Kidney (tissue), 22 donors: ENCODE measurements at places on chromosomes 12 and 14. TPM values are rescaled to one million over a fixed set of nuclear protein-coding genes. Genes with fewer than 3 reads are reported as not detected.
A peak's percentile ranks its signal among the peaks of the same experiment; 100 is the strongest.

DNA sequence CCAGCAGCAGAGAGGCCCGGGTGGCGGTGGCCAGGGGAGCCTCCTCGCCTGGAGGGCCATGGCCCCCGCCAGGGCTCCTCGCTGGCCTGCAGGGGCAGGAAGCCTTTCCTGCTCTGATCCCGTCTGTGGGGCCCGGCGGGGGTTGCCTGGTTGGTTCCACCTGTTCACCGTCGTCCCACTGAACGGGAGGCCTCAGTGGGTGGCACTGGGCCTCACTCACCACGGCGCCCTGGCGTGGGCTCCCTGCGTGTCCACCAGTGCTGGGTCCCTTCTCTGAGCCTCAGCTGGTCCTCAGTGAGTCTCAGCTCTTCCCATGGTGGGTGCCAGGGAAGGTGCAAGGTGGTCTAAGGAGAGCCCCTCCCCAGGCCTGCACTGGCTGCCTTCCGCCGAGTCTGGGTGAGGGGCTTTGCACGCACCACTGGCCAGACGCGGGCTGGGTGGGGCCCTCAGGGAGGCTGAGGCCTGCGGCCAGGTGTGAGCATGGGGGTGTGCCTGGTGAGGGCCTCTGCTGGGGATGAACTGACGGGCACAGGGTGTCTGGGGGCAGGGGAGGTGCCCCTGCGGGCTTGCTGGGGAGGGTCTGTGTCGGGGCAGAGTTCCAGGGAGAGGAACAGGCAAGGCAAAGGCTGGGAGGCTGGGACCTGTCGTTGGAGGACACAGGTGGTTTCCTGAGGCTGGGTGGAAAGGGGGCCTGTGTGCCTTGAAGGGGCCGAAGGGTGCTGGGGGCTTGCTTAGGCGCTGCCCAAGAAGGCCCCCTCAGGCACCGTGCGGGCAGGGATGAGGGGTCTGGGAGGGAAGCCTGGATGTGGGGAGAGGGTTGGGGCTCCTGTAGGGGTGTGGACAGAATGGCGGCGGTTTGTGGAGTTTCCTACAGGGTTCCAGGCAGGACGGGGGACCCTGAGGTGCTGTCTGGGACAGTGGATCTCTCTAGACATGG, 339.8 kb downstream of the TMEM121 start:
- DNase-seq = peak; percentile 57

DNA sequence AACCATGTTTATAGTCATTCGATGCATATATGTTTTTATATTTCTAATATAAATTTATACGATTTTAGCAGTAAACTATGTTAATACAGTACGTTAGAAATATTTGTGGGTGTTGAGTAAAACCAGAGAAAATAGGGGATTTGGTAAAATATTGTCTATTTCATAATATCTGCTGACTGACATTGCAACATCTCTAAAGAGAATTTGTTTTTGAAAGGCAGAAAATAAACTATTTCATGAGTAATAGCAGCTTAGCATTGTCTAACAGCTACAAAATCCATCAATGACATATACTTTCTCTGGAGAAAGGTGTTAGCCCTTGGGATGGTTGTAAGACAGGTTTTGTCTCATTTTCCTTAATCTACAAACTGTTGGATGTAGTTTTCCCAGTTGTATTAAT, 144.9 kb downstream of the PDE3A start:
- DNase-seq = no peak

Gene RNF212B
- 2.8 TPM for polyA plus RNA-seq

Gene WNT1
- polyA plus RNA-seq = not detected

Gene PHC1
- 12.5 TPM for polyA plus RNA-seq

- no peak for DNase-seq
Measured at GRCh38 chr12:74286254-74286653, 251.4 kb upstream of the ATXN7L3B start.

Gene TRAF3
- 5.2 TPM for polyA plus RNA-seq

GRCh38 chr12:12626471-12626870, 14.8 kb downstream of the CREBL2 start:
- DNase-seq = no peak

DNA sequence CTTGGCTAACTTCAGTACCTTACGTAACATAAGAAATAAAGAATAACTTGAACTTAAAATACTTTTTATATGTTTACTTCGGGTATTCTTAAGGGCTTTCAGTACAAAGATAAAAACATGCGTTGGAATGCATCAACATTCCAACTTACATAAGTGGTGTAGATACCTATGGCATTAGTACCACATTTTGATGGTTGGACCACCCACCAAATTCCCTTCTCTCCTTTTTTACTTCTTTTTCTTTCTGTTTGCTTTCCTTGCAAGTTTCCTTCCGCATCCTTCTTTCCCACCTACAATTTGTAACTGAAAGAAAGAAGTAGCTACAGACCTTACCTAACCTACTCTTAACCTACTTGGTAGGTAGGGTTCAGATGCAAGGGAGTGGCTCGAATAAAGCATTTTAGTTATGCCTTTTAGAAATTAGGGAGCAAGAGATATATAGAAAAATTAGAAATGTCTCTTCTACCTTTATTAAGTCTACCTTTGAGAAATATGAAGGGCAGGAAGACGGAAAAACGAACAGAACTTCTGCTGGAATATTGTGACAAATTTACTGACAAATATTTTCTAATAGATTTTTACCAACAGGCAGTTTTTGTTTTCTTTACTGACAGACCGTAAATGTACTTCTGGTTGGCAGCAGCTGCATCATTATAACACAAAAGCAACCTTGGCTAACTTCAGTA, 2.1 kb upstream of the ARHGAP5 start:
- peak; percentile 14 for DNase-seq

- no peak for DNase-seq
Measured at GRCh38 chr14:68497011-68497410, 295.9 kb downstream of the ZFP36L1 start.

Gene FBRSL1
- 23.8 TPM for polyA plus RNA-seq

DNA sequence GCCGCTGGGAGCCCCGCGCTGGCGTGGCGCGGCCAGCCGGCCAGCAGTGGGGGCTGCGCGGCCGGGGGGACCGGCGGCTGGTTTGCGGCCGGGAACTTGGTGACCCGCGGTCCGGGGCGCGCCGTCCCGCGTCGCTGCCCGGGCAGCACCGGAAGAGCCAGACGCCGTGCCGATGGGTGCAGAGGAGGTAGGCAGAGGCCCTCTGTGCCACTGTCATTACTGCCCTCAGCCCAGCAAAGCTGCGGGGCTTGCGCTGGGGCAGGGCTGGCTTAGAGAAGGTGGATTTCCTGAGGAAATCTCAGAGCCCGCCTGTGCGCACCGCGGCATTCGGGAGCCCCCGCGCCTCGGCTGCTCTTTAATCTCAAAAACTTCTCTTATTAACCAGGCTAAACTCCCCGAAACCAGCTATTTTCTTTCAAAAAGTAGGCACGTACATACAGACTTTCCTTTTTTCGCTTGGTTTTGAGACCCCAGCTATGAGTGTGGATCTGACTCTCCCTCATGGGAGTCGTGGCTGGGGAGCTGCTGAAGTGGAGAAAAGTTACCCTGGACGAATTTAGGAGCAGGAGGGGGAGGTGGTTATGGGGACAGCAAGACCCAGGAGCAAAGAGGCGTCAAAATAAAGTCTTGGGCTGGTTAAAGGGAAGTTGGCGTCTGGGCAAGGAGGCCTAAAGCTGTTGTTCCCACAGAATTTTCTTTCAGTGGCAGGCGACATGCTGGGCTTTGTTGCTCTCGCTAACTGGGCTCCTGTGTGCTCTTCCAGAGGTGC, 802 bp downstream of the SUSD6 start:
- peak; percentile 52 for DNase-seq

Gene MYF6
- not detected for polyA plus RNA-seq

DNA sequence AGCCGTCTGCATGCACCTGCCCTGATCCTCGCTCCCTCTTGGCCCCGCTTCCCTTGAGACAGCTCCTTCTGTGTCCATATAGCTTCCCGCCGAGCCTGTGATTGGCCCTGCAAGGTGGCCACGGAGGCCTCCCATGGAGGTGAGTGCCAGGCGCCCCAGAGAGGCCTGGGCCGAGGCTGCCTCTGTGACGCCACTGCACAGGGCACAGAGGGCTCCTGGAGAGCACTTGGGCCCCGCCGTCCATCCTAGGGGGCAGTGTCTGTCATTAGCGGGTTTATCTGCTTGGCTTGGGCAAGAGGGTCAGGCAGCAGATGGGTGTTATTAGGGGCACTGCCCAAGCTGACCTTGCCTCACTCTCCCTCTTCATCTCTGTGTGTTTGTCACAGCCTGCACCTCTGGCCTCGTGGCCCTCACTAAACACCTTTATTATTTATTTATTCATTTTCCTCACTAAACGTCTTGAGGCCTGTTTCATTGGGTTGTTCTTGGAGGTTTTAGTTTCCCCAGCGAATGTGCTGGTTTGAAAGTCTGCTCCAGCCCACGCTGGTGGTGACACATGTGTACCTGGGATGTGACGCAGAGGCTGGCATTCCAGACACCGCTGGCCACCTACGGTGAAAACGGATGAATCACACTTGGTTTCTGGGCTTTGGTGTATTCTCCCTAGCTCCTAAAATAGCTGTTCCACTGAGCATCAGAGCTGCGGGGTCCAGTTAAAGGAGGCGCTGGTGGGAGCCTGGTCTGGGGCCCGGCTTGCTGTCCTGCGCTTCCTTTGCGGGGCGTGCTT, 5.9 kb downstream of the ZFYVE21 start:
- no peak for DNase-seq

DNA sequence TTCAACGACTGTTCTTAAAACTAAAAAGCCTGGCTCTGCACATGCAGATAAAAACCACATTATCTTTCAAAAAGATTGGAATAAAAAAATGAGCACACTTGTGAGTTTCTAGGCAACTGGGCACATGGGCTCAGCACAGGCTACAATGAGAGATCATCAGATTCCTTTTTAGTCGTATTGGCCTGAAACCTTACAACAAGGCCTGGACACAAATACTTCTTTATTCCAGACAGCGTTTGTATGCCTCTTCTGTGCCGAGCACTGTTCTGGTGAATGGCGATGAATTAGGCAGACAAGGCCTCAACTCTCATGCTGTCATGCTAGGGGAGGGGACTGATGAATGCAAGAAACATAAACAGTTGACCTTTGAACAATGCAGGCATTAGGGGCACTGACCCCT, 463.0 kb downstream of the AACS start:
- DNase-seq = no peak

DNA sequence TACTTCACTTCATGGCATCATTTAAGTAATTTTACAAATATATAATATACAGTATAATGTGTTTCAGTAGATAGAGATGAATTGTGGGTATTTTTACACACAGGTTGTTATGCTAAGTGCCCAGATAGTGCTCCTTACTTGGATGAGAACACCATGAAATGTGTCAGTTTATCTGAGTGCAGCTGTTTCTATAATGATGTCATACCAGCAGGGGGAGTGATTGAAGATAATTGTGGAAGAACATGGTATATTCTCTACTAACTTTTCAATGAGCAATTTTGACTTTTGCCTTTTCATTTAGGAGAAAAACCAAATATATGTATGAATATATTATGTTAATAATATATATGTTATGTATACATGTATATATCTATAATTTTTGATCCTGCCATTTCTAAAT, 221.6 kb downstream of the LRRK2 start:
- no peak for DNase-seq

GRCh38 chr12:32249777-32250176, 143.1 kb downstream of the BICD1 start:
- no peak for DNase-seq

DNA sequence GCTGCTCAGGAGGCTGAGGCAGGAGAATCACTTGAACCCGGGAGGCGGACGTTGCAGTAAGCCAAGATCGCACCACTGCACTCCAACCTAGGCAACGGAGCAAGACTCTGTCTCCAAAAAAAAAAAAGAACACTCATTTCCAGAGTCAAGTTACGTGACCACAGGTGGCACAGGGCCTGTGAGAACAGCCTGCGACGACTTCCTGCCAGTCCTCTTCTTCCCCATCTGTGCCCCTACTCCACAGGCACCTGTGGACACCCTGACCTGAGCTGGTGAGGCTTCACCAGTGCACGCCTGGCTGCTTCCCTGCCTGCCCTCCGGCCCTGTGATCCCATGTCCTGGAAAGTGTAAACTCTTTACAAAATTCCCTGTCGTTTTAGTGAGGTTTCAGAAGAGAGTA, 77.7 kb downstream of the PPP2R5C start:
- DNase-seq = no peak

GRCh38 chr12:67750513-67751183, 102.1 kb downstream of the DYRK2 start:
- no peak for DNase-seq

DNA sequence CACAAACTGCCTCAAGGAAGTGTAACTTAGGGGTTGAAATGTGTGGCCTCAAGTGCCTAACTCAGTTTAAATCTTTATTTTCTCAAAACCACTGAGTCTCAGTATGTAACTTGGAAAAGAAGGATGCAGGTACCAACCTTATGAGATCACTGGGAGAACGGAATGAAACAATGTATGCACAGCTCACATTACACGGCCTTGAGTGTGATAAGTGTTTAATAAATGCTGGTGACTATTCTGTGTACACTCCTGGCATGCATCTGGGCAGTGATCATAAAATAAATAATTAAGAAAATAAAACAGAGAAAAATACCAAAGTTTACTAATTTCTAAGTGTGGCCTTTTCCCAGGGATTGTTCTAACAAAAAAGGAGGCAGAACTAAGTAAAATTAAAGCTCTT, 974.5 kb upstream of the FLRT2 start:
- no peak for DNase-seq

DNA sequence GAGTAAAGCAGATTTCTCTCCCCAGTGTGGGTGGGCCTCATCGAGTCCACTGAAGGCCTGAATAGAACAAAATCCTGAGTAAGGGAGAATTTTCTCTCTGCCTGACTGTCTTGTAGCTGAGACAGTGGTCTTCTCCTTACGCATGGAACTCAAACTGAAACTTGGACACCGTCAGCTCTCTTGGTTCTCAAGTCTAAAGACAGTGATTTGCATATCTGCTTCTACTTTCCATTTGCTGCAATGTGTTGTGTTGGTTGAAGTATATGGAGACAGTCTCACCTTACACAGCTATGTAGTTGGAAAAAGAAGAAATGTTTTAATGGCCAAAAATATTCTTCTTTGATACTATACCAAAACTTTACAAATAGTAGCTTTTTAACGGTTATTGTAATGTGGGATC, 160.2 kb upstream of the LMNTD1 start:
- no peak for DNase-seq

Gene ERBB3
- 31.5 TPM for polyA plus RNA-seq

Gene SETD3
- polyA plus RNA-seq = 74.0 TPM

DNA sequence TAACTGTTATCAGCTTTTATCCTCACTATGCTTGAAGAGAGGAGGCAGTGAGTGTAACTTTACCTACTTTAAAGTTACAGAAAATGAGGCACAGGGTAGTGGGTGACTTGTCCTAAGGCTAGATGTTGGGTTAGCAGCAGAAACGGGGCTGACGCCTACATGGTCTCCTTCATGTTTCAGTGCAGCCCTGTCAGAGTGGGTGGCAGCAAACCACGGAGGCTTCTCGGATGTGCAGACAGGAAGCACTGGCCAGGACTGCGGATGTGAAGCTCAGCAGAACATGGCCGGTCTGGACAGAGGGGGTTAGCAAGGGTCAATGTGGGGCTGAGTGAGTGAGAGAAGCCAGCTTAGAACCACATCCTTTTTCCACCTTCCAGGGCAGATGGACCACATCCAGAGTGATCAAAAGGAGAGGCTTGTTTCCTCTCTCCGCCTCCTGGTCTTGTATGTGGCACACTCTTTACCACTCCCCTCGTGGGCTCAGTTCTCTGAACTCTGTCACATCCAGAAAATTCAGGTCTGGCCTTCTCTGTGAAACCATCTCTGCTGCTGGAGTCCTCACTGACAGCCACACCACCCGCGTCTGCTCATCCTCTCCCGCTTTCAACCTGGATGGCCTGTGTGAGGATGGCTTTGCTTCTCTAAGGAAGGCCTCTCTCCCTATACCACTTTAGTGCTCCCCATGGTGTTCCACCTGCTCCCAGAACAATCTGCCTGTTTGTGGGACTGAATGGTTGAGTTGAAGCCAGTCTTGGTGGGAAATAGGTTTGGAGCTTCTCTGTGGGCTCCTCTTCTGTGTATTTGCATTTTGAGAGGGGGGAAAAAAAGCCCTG, 14.1 kb downstream of the SUSD6 start:
- DNase-seq = no peak
